Hematopoietic multipotent progenitor cell (in vitro differentiated cells): ENCODE measurements at places on chromosomes 7 and 10.

DNA sequence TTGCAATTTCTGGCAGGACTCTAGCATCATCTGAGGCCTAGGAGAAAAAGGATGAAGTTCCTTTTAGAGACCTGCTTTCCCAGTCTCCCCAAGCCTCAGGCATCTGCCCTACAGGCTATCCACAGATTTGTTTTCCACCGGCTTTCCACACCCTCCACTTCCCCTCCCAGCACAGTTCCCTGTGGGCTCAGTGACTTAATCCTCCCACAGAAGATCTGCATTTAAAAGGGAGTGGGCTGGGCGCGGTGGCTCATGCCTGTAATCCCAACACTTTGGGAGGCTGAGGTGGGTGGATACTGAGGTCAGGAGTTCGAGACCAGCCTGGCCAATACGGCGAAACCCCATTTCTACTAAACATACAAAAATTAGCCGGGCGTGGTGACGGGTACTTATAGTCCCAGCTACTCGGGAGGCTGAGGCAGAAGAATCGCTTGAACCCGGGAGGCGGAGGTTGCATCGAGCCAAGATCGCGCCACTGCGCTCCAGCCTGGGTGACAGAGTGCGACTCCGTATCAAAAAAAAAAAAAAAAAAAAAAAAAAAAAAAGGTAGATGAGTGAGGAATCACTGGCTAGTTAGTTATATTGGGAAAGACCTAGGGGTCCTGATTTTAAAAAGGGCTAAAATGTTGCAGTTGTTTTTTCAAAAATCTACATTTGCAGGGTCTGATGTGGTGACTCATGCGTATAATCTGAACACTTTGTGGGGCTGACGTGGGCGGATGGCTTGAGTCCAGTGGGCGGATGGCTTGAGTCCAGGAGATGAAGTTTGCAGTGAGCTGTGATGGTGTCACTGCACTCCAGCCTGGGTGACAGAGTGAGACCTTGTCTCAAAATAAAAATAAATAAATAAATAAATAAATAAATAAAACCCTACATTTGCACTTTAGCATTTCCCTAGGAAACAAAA lies 119.5 kb downstream of the BAMBI start:
- no peak for DNase-seq

- DNase-seq, result peak; percentile 60
Measured at GRCh38 chr10:100969187-100970075, at the start of gene SEMA4G. SEMA4G (plus strand) TSS chr10:100969504; CDS start chr10:100972913, 3,409 bp downstream.

GRCh38 chr10:49183596-49184542 lies 4.3 kb downstream of the TMEM273 start:
- no peak for DNase-seq

- peak; percentile 5 for DNase-seq
Measured at GRCh38 chr7:131110297-131111080, 217.2 kb upstream of the MKLN1 start.

GRCh38 chr7:120436487-120437060 lies 163.6 kb downstream of the KCND2 start:
- DNase-seq, result no peak

- DNase-seq, result no peak
Measured at GRCh38 chr10:128310971-128311658, 184.9 kb upstream of the MKI67 start.

DNA sequence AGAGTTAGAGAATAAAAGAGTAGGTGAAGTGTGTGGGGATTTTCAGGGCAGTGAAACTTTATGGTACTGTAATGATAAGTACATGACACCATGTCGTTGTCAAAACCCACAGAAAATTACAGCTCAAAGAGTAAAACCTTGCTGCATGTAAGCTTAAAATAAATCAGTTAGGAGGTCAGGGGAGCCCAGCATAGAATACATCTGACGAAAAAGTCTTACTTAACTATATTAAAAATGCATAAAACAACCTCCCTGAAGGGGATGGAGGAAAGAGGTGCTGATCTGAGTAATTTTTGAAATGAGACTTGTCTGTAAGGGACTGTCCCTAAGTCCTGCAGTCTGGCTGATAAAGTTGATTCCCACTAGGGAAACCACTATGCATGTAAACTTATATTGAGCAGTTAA lies 49.8 kb upstream of the AKR1E2 start:
- DNase-seq, result no peak

- DNase-seq, result no peak
Measured at GRCh38 chr7:44147026-44147991, 6.2 kb upstream of the MYL7 start.

- no peak for DNase-seq
Measured at GRCh38 chr7:913736-914520, 37.6 kb downstream of the GET4 start.

DNA sequence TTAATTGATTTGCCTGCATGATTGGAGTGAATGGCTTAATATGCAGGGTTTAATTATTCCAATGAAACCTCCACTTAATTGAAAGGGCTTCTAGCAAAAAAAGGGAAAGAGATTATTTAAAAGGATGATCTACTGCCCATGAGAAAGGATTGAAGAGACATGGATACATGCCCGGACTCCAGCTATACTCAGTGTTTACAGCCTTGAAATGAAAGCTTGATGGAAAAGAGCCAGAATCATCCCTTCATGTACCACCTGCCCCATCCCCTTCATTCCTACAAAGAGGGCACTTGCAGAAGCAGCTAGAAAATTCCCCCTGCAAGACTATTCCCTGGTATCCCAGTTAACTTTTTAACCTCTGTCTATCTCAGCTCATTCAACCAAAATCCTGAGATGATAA lies 78.4 kb downstream of the CARD11 start:
- no peak for DNase-seq

DNA sequence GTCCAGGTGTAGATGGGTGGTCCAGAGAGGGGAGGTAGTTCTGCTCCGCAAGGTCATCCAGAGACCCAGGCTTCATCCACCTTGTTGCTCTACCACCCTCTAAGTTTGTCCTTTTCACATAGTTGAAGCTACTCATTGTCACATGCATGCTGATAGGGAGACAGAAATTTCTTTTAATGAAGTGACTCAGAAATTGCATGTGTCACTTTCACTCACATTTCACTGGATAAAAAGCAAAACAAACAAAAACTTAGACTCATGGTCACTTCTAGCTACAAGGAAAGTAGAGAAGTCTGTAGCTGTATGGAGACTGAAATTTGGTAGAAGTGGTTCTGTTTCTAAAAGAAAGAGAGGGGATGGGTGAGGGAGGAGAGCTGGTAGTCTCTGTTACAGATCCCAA lies 161.9 kb downstream of the SORCS3 start:
- no peak for DNase-seq

GRCh38 chr10:17435187-17435586 lies 19.2 kb downstream of the ST8SIA6 start:
- DNase-seq, result no peak

GRCh38 chr7:159125104-159125954 lies 19.3 kb downstream of the VIPR2 start:
- DNase-seq, result no peak

DNA sequence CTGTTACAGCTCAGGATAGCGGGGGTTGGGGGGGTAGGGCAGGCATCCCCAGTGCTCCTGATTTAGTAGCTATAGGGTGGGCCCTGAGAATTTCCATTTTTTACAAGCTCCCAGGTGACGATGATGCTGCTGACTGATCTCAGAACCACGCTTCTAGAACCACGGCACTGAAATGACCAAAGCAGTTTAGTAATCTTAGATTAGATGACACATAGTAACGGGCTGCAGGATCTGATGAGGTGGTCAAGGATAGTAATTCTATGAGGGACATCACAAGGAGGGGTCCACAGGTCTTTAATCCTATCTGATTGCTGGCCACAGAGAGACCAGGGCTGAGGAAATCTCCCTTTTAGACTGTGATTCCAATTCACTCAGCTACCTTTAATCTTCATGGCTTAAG lies 167.2 kb downstream of the JAZF1 start:
- no peak for DNase-seq

GRCh38 chr7:114083166-114084001 lies 164.6 kb upstream of the PPP1R3A start:
- DNase-seq, result peak; percentile 28

GRCh38 chr7:43697690-43698089 lies 31.6 kb downstream of the COA1 start:
- no peak for DNase-seq
